ENCODE measurements at places on chromosomes 5 and 9. TPM values are rescaled to one million over a fixed set of nuclear protein-coding genes. Genes with fewer than 3 reads are reported as not detected.

GRCh38 chr5:179348843-179349242, 3.6 kb upstream of the ADAMTS2 start:
- H3K36me3 ChIP-seq, result no peaks in the 10 kb centered on the region
- H3K4me1 ChIP-seq, result no peaks in the 10 kb centered on the region
- H3K27me3 ChIP-seq, result peaks cover 16% of the 10 kb centered on the region
- no peak overlapping the region for H3K4me3 ChIP-seq
- no peak for DNase-seq

DNA sequence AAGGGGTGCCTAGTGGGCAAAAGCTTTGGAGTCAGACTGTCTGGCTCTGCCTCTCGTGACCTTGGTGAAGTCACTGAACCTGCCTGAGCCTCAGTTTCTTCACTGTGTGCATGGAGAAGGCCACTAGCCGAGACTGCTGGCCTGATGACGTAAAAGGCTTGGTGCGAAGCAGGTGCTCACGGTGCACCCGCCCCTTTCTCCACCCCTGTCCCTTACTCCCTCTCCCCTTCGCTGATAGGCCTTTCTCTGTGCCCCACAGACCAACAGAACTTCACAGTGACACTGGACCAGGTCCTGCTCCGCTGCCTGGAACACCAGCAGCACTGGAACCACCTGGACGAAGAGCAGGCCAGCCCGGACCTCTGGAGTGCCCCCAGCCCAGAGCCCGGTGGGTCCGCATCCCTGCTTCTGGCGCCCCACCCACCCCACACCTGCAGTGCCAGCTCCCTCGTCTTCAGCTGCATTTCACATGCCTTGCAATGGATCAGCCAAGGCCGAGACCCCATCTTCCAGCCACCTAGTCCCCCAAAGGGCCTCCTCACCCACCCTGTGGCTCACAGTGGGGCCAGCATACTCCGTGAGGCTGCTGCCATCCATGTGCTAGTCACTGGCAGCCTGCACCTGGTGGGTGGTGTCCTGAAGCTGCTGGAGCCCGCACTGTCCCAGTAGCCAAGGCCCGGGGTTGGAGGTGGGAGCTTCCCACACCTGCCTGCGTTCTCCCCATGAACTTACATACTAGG, 10.4 kb downstream of the FPGS start:
- H3K4me3 ChIP-seq, result no peak overlapping the region
- H3K36me3 ChIP-seq, result peaks cover 12% of the 10 kb centered on the region
- peak overlapping the region; percentile 38 for H3K27ac ChIP-seq

DNA sequence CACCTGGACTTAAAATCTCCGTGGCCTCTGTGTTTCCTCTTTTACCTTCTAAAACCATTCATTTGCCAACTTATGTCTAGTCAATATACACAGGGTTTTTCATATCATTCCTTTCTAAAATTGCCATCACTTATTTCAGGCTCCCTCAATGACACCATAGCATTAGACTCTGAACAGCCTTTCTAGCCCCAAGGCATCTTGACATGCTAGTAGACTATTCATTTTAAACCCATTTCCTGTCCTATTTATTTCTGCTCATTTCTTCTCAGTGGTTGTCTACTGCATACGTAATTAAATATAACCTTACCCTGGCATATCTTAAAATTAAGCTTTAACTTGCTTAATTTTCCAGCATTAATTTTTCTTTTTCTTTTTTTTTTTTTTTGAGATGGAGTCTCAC, 83.2 kb downstream of the PHAX start:
- no peaks in the 10 kb centered on the region for H3K4me1 ChIP-seq
- no peak overlapping the region for H3K27ac ChIP-seq
- no peak overlapping the region for H3K4me3 ChIP-seq

DNA sequence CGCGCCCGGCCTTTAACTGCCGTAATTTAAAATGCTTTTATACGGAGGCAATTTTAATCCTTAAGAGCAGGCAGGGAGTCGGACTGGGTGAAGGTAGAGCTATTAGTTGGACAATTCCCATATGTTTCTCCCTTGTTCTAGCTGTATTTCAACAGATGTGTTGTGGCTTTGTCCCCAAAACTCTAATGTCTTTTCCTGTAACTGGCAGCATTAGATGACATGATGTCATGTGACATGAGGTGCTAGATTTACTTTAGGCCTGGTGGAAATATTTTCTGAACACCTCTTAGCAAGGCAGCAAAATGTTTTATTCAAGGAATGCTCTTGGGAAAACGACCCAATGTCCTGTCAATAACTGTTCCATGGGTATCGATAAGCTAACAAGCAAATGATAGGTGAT, 8.5 kb downstream of the MYO10 start:
- H3K27me3 ChIP-seq, result no peaks in the 10 kb centered on the region
- no peaks in the 10 kb centered on the region for H3K4me1 ChIP-seq
- H3K36me3 ChIP-seq, result no peaks in the 10 kb centered on the region
- H3K4me3 ChIP-seq, result no peak overlapping the region
- DNase-seq, result no peak
- H3K27ac ChIP-seq, result no peak overlapping the region

CMYA5 gene
- total RNA-seq, result 0.13 TPM

TMEM252 gene
- not detected for total RNA-seq

Measured in HepG2 (cell line).